Hepatic stellate cell (primary cell): ENCODE measurements at places on chromosomes 6 and 20.

- peak; percentile 69 for DNase-seq
These were observed 691 bp downstream of the ASF1A start for GRCh38 chr6:118894425-118895260.

- DNase-seq, result no peak
These were observed 15.0 kb upstream of the ZNF76 start for GRCh38 chr6:35244551-35244950.

- DNase-seq, result peak; percentile 75
These were observed 37.2 kb downstream of the SYNJ2 start for GRCh38 chr6:158018851-158019361.

DNA sequence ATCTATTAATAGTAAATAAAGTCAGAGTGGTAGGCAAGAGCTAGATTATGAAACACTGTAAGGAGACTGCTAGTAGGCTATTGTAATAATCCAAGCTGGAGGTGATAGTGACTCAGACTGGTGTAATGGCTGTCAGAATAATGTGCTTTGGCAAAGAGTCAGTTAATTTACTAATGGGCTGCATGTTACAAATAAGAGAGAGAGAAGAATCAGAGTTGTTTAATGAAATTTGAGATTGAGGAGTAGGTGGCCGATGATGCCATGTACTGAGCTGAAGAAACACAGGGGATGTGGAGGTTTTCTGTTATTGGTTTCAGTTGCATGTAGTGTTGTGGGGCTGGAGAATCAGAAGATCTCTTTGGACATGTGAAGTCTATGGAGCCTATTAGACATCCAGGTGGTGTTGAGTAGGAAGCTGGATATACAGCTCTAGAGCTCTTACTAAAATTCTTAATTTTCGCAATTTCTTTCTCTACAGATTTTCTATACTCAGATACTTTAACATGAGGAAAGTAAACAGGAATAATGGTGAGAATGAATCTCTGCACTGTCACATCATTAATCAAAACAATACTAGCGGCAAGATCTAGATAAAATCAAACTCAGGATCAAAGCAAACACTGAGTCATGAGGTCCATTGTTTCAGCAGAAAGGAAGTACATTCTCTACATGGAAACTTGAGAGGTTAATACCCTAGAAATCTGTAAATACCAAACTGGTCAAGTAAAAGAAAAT is 167.7 kb downstream of the SIM1 start:
- DNase-seq, result no peak

- DNase-seq, result no peak
These were observed 76.5 kb downstream of the ADGRG6 start for GRCh38 chr6:142378138-142378875.

GRCh38 chr6:31510007-31510406 is 12.1 kb downstream of the MICB start:
- no peak for DNase-seq

DNA sequence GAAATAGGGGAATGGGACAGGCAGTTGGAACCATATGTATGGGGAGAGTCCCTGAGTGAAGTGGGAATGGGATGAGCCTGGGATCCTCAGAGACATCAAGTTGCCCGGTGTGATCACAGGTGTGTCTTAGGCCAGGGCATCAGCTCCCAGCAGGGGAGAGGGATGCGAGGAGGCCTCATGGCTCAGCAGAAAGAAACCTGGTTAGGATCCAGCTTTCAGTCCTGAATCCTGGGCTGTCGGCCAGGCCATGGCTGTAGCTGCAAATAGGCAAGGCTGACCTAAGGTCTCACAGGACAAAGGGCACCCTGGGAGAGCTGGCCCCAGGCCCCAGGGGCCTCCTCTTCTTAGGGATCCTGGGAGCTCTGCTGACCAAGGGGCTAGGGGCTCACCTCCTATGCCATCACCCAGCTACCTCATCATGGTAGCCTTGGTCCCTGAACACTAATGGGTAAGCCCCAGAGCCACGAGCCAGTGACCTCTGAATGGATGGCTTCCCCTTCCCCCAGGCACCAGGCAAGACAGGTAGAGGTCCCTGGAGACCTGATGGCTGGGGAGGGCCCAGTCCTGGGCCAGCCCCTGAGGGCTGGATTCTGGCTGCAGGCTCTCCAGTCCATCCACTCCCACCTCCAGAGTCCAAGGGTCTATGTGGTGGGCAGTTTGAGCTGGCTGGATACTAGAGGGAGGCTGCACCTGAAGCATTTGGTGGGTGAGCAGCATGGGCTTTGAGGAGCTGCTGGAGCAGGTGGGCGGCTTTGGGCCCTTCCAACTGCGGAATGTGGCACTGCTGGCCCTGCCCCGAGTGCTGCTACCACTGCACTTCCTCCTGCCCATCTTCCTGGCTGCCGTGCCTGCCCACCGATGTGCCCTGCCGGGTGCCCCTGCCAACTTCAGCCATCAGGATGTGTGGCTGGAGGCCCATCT is at the start of gene SLC22A7:
TSS of gene SLC22A7 (plus strand) at position 617 of the 921 bp plus-strand sequence. CDS start at position 716, 99 bp downstream.
- peak; percentile 6 for DNase-seq

DNA sequence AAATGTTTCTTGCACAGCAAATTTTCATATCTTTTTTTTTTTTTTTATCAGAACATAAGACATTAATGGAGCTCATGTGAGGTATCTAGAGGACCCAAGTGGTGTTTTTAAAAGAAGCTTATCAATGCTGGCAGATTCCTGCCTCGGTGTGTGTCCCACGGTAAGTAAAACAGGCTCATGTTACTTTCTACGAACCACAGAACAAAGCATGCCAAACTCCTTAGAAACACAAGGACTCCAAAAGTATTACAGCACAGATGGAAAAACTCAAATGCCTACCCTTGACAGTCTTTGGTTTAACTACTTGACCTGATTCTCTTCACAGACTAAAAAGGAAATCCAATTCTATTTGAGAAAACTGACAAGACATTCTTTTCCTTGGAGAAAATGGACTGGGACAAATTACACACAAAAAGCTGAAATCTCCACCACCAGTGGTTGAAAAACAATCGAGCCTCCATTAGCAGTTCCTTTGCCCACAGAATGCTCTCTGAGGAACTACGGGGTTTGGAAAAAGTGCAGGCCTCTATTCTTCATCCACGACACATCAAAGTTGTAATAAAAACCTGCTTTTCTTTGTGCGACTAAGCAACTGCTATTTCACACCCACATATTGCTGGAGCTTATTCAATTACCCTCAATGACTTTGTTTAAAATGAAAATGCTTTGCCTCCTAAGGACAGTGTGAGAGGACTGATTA is 5.4 kb downstream of the METTL24 start:
- DNase-seq, result no peak

- DNase-seq, result no peak
These were observed 14.9 kb downstream of the IP6K3 start for GRCh38 chr6:33731751-33732282.

DNA sequence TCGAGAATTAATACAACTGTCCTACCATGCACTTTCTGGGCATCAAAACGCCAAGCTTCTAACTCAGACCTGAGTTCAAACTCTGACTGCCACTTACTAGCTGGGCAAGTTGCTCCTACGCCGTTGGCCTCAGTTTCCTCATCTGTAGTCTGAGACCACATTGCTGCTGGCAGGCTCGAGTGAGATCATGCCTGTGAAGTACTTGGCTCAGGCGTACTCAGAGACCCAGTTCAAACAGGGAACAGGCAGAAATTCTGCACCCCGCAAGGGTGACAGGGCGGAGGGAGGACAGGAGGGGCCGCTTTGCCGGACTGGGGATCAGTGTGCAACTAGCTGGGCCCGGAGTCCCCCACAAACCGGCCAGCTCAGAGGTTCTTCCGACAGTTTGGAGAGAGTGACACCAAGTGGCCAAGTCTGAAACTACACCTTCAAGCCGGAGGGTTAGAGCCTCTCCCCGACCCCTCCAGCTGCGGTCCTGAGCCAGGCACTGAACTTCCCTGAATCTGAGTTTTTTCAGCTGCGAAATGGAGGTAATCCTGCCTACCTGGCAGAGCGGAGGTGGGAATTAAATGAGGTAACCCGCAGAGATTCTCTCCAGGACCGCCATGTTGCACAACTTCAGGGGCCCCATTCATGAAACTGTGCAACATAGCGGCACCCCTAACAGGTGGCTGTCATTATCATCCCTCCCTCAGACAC is 46.0 kb upstream of the PTPN1 start:
- peak; percentile 67 for DNase-seq

- no peak for DNase-seq
These were observed 99.0 kb downstream of the CEBPB start for GRCh38 chr20:50289581-50289980.

GRCh38 chr20:33910529-33911327 is 83.0 kb upstream of the RALY start:
- DNase-seq, result no peak

DNA sequence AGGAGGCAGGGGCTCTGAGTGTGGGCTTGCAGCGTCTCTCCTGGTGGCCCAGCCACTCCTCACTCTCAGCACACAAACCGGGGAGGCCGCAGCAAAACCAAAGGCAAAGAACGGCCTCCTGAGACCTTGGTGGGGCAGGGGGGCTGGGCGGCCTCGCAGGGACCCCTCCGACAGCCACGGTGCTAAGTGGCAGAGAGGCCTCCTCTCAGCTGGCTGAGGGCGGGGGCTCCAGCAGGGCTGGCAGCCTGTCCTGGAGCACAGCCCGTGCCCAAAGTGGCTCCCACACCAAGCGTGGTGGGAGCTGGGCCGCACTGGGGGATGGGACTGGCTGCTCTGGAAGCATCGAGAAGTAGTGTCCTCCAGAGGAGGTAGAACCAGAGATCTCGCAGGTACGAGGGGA is 334.4 kb downstream of the QKI start:
- no peak for DNase-seq

- DNase-seq, result no peak
These were observed 5.9 kb downstream of the RNASET2 start for GRCh38 chr6:166950443-166950821.

- DNase-seq, result no peak
These were observed 65.6 kb downstream of the CDC5L start for GRCh38 chr6:44453146-44453545.

DNA sequence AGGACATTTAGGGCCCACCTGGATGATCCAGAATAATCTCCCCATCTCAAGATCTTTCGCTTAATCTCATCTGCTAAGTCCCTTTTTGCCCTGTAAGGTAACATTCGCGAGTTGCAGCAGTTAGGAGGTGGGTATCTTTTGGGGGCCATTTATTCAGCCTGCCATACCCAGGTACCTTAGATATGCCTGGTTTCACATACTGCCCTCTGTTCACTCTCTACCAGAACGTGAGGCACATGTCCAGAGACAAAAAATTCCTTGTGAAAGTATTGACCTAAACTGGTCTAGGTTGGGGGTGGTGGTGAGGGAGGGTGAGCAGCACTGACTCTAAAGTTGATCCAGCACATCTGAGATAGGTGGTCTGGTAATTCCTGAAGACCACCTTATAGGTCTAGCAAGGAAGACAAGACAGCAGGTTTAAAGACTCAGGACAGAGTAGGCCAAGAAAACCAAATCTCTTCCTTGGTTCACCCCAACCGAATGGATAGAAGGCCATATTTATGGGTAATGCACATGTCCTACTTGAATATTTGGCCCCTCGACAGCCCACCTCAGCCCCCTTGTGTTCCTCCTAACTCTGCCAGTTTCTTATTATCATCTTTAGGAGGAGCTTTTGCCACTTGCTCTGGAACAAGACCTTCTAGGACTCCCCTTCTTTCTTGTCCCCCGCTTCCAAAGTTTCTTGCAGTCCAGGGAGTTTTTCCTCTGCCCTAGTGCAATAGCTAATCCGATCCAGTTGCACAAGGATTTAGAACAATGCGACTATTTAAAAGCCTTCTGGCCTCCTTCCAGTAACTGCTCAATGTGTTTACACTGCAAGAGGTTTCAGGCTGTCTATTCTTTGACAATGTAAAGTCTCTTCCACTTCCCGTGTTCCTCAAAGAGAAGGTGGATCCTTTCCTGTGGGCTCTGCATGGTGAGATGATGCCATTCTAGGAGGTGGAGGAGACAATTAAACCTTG is 213.0 kb upstream of the LAMP5 start:
- DNase-seq, result no peak

- DNase-seq, result no peak
These were observed 77.2 kb downstream of the CD164 start for GRCh38 chr6:109305028-109305427.

DNA sequence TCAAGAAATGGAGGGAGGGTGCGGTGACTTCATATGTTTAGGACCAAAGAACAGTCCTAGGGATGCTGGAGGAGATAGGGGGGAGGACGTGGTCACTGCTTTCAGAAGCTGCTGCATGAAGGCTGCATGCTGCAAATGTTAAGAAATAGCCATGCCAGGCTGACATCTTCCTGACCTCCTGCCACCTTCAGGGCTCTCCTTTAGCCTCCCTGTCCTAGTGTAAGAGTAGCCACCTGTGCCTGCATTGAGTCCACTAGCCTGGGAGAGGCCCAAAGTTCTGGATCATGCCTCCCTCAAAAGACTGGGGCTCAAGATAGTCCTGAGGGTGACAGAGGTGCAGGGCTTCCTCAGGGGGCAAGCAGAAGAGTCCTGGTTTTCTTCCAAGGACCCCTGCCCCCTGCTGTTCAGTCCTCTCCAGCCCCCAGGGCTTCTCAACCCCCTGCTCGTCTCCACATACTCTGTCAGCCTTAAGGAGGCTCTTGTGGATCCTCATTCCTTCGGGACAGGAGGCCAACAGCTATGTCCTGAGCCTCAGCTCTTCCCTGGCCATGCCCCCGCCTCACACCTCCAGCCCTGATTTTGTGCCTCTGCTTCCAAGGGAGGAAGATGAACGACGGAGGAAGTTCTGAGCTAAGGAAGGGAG is 96.3 kb downstream of the MRPL14 start:
- DNase-seq, result no peak

DNA sequence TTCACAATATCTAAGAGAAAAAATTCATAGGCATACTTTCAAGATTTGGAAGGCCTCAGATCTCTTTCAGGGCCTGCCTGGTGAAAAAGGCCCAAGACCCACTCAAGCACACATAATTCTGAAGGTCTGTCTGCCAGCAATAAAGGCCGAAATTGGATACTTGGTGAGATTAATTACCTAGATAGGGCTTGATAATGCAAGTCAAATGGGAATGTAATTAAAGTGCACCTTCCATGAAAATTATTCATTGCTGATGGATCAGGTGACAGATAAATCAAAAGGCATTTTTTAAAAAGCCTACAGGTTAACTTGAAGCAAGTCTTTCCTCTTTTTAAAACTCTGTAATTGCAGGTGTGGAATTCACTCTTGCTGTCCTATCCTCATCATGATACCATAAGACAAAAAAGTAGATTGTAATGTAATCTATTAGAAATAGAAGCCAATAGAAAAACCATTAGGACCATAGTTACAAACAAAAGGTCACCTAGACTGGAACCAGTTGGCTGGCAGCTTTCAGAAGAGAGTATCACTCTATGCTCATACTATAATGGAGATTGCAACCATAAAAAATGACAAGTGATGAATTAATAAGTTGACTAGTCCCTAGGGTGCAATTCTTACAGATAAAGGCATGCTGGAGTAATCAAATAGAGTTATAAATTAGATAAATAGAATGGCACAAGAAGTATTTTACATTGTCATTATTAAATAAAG is 77.3 kb downstream of the EPHA7 start:
- DNase-seq, result no peak

GRCh38 chr6:89975991-89976693 is 81.9 kb downstream of the GJA10 start:
- no peak for DNase-seq

- no peak for DNase-seq
These were observed 668 bp upstream of the RPP40 start for GRCh38 chr6:5004373-5005037.
